ENCODE measurements at places on chromosomes 1 and 21.
A peak's percentile ranks its signal among the peaks of the same experiment; 100 is the strongest.

- H3K36me3 ChIP-seq, result no peaks in the 10 kb centered on the region
- no peaks in the 10 kb centered on the region for H3K27me3 ChIP-seq
- H3K4me3 ChIP-seq, result no peak overlapping the region
- DNase-seq, result no peak
Measured at GRCh38 chr21:35528116-35529042, 479.3 kb upstream of the RUNX1 start.

DNA sequence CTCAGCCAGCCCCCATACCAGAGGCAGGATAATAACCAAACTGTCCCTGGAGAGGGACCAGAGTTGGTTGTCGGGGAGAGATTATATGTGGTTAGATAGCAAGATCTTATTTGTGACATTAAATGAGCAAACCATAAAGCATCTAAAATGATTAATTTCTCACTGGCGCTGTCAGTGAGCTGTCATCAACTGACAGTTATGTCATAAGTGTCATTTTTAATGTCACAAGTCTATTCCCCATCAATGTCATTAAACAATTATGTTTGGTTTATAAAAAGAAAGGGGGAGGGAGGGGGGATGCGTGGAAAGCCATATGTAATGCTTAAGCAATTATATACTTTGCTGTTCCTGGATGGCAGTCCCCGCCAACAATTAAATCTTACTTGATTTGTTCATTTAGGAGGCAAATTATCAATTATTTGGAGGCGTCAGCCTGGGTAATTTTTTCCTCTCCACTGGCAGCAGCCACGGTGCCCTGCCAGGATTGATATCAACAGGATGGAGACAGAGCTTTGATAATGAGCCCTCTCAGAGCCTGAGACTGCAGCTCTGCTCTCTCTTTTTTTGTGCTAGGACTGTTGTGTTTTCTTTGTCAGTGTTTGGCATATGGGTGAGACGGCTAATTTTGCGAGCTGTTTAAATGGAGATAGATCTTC lies 333.6 kb upstream of the CAMK1G start:
- H3K27ac ChIP-seq, result no peak overlapping the region
- no peak for DNase-seq
- peaks cover 7% of the 10 kb centered on the region for H3K4me1 ChIP-seq
- no peak overlapping the region for H3K4me3 ChIP-seq
- H3K27me3 ChIP-seq, result no peaks in the 10 kb centered on the region
- H3K36me3 ChIP-seq, result no peaks in the 10 kb centered on the region

DNA sequence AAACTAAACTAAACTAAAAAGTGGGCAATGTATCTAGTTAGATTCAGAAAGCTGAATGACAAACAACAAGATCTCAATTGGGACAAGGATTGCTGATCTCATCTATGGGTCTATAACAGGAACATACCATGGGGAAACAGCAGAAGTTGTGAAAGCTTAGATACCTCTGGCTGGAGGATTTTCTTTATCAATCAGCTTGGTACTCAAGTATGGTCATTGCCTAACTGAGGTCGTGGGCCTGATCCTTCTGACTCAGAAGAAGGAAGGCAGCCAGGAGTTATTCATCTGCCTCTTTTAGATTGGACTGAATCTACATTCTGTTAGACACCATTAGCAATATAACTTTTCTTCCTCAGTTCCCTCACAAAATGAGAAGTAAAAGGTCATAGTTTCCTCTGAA lies 39.7 kb downstream of the DNTTIP2 start:
- no peak overlapping the region for H3K27ac ChIP-seq
- DNase-seq, result no peak
- peaks cover 16% of the 10 kb centered on the region for H3K36me3 ChIP-seq
- peaks cover under 1% of the 10 kb centered on the region for H3K27me3 ChIP-seq

GRCh38 chr1:38082769-38083263 lies 36.2 kb upstream of the POU3F1 start:
- no peak for DNase-seq
- peaks cover 27% of the 10 kb centered on the region for H3K4me1 ChIP-seq
- H3K27me3 ChIP-seq, result no peaks in the 10 kb centered on the region

DNA sequence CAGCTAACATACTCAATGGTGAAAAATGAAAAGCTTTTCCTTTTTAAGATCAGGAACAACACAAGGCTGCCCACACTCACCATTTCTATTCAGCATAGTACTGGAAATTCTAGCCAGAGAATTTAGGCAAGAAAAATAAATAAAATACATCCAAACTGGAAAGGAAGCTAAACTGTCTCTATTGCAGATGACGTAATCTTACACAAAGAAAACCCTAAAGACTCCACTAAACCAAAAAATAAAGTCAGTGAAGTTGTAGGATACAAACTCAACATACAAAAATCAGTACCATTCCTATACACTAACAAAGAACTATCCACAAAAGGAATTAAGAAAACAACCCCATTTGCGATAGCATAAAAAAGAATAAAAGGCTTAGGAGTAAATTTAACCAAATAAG lies 181.2 kb downstream of the BRINP3 start:
- no peaks in the 10 kb centered on the region for H3K27me3 ChIP-seq
- H3K4me1 ChIP-seq, result no peaks in the 10 kb centered on the region
- H3K4me3 ChIP-seq, result no peak overlapping the region
- H3K36me3 ChIP-seq, result no peaks in the 10 kb centered on the region
- DNase-seq, result no peak
- no peak overlapping the region for H3K27ac ChIP-seq

- H3K36me3 ChIP-seq, result peaks cover 42% of the 10 kb centered on the region
- no peaks in the 10 kb centered on the region for H3K27me3 ChIP-seq
- H3K4me1 ChIP-seq, result no peaks in the 10 kb centered on the region
- H3K4me3 ChIP-seq, result no peak overlapping the region
- no peak for DNase-seq
Measured at GRCh38 chr1:247198781-247199180, 27.0 kb upstream of the ZNF124 start.

GRCh38 chr21:28937737-28938136 lies 54.9 kb downstream of the LTN1 start:
- no peak for DNase-seq
- no peaks in the 10 kb centered on the region for H3K27me3 ChIP-seq
- H3K4me1 ChIP-seq, result no peaks in the 10 kb centered on the region
- no peak overlapping the region for H3K4me3 ChIP-seq
- peaks cover 21% of the 10 kb centered on the region for H3K36me3 ChIP-seq

- peaks cover 13% of the 10 kb centered on the region for H3K36me3 ChIP-seq
- peaks cover 8% of the 10 kb centered on the region for H3K27me3 ChIP-seq
- peaks cover 42% of the 10 kb centered on the region for H3K4me1 ChIP-seq
Measured at GRCh38 chr1:228453614-228454013, 33.6 kb upstream of the RNF187 start.

GRCh38 chr21:36732217-36732616 lies 33.3 kb downstream of the SIM2 start:
- no peaks in the 10 kb centered on the region for H3K4me1 ChIP-seq
- peaks cover 15% of the 10 kb centered on the region for H3K27me3 ChIP-seq
- H3K27ac ChIP-seq, result no peak overlapping the region

GRCh38 chr1:10555635-10556429 lies 81.1 kb downstream of the PEX14 start:
- peak overlapping the region; percentile 10 for H3K4me3 ChIP-seq
- no peaks in the 10 kb centered on the region for H3K36me3 ChIP-seq
- peak overlapping the region; percentile 40 for H3K27ac ChIP-seq

GRCh38 chr1:113415310-113416070 lies 25.2 kb downstream of the MAGI3 start:
- peaks cover 6% of the 10 kb centered on the region for H3K36me3 ChIP-seq
- H3K27ac ChIP-seq, result no peak overlapping the region
- no peaks in the 10 kb centered on the region for H3K27me3 ChIP-seq
- peaks cover 6% of the 10 kb centered on the region for H3K4me1 ChIP-seq

- no peak overlapping the region for H3K27ac ChIP-seq
- peaks cover 6% of the 10 kb centered on the region for H3K4me1 ChIP-seq
- peak; percentile 98 for DNase-seq
- peaks cover 6% of the 10 kb centered on the region for H3K27me3 ChIP-seq
- H3K4me3 ChIP-seq, result no peak overlapping the region
Measured at GRCh38 chr1:17236779-17237560, 11.9 kb upstream of the PADI3 start.

DNA sequence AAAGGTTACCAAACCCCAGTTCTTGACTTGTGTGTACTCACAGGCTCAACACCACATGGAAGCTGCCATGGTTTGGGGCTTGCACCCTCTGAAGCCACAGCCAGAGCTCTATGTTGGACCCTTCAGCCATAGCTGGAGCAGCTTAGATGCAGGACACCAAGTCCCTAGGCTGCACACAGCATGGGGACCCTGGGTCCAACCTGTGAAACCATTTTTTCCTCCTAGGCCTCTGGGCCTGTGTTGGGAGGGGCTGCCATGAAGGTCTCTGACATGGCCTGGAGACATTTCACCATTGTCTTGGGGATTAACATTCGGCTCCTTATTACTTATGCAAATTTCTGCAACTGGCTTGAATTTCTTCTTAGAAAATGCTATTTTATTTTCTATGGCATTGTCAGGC lies 62.1 kb upstream of the PRRX1 start:
- H3K27me3 ChIP-seq, result no peaks in the 10 kb centered on the region
- H3K27ac ChIP-seq, result no peak overlapping the region
- H3K4me3 ChIP-seq, result no peak overlapping the region
- no peak for DNase-seq
- H3K36me3 ChIP-seq, result peaks cover 16% of the 10 kb centered on the region

Data from neural crest cell (in vitro differentiated cells).